ENCODE measurements at places on chromosomes 7 and 10. TPM values are rescaled to one million over a fixed set of nuclear protein-coding genes. Genes with fewer than 3 reads are reported as not detected.
A peak's percentile ranks its signal among the peaks of the same experiment; 100 is the strongest.

DNA sequence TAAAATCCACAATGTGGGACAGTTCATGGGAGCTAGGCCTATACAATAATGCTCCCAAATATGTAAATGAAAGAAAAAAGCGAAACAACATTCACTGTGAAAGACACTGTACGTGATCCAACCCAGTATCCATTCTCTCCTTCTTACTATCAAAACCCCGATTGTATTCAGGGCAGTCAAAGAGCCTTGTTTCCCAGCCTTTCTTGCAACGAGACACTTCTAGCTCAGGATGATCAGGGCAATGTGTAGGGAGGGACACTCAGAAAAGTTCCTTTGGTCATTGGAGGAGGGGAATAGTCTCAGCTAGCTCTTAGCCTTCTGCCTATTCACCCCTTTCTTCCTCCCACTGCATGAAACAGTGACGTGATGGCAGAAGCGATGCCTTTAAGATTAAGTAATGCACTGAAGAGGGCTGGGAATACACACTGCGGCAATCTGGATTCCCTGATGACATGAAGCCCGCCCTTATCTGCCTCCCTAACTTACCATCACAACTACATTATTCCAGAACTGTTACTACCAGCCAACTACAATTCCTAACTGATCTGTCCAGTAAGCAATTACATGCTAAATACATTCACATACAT, 27.3 kb downstream of the UBE2H start:
- DNase-seq: no peak

NRCAM gene
- total RNA-seq: 0.57 TPM

DNA sequence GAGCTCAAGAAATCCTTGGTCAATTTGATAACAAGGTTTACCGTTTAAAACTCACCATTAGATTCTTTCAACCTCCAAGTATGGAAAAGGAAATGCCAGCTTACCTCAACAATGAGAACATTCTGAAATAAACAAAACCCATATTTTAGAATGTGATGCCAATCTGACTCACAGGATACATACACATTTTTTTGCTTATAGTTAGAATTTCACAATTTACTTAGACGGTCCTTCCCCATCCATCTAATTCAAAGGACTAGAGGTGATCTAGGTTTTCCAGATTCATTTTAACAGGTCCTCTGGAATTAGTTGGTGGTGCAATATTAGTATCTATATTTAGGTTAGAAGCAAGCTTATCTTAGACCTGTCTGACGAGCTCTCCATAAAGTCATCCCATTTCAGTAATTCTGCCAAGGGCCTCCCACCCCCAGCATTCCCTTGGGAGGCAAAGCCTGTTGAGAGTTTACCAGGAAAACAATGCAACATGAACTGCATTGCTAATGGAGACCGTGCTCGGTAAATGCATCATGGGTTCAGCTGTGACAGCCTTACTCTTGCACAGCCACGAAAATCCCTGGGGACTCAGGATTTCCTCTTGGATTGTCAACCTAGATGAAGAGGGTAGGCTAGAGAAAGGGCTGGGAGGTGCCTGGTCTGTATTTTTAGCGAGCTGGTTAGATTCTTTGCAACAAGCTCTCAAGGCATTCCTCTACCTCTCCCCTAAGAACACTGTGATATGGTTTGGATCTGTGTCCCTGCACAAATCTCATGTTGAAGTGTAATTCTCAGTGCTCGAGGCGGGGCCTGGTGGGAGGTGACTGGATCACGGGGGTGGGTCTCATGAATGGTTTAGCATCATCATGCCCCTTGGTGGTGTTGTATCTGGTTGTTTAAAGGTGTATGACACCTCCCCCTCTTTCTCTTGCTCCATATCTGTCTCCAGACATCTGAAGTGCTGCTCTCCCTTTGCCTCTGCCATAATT, 93.8 kb downstream of the PRTFDC1 start:
- no peak for DNase-seq

- peak; percentile 92 for DNase-seq
These were observed 270.7 kb downstream of the ZNF33B start for GRCh38 chr10:42367532-42368230.

GRCh38 chr10:33179067-33179466, 155.4 kb downstream of the NRP1 start:
- no peak for DNase-seq

SEMA4G gene
- 1.0 TPM for total RNA-seq

- DNase-seq: peak; percentile 51
These were observed 393.4 kb upstream of the MKI67 start for GRCh38 chr10:128519581-128519980.

GRCh38 chr10:102642736-102643335, 1.4 kb upstream of the TRIM8 start:
- DNase-seq: peak; percentile 80

DNA sequence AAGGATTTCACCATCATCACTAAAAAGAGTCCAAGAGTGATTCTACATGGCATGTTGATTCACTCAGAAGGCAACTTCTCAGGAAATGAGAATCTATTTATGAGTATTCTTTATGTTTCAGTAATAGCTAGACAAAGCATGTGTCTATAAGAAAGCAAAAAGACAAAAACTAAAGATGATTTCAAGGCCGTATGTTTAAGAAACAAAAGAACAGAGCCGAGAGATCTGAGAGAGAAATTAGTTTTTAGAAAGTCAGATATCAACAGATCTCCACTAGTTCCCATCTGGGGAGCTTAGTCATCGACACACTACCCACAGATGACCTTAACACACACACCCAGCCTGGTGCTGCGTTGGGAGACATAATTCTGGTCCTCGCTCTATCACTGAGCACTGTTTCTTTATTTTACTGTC, 21.0 kb downstream of the PIP4K2A start:
- DNase-seq: no peak
